ENCODE measurements at places on chromosomes 11 and 22.

- DNase-seq = no peak
These were observed 20.4 kb downstream of the ASCC2 start for GRCh38 chr22:29817724-29818123.

DNA sequence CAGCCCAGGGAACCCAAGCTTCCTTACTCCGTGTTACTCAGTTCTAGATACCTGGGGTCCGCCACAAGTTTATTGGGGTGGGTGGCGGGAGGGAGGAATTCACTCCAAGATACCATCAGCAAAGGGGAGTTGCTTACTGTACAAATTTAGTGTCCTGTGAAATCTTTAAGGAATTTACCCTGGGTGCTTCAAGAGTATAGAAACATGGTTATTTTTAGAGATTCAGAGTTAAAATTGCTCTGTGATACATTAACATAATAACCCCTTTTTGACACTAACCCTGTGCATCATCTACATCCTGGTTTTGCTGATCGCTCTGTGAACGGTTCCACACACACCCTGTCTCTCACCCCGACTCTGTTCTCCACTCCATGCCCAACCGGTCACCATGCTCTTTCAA is 18.9 kb upstream of the LYVE1 start:
- no peak for DNase-seq

DNA sequence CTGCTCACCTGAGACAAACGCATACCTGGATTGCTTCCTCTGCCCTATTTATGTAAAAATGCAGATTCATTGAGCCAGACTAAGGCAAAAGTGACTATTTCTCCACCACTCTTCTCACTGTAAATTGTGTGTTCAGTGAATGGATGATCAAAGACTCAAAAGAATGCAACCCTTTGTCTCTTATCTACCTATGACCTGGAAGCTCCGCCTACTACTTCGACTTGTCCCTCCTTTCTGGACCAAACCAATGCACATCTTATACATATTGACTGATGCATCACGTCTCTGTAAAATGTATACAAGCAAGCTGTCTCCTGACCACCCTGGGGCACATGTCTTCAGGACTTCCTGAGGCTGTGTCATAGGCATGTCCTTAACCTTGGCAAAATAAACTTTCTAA is 418.0 kb upstream of the SYN3 start:
- DNase-seq = no peak

GRCh38 chr11:79285756-79286155 is 155.1 kb downstream of the TENM4 start:
- DNase-seq = no peak

- DNase-seq = no peak
These were observed 14.5 kb upstream of the CYTH4 start for GRCh38 chr22:37267661-37268413.

- no peak for DNase-seq
These were observed 76.1 kb upstream of the RAB1B start for GRCh38 chr11:66192181-66192863.

GRCh38 chr11:69234740-69235710 is 58.9 kb upstream of the MYEOV start:
- DNase-seq = no peak

DNA sequence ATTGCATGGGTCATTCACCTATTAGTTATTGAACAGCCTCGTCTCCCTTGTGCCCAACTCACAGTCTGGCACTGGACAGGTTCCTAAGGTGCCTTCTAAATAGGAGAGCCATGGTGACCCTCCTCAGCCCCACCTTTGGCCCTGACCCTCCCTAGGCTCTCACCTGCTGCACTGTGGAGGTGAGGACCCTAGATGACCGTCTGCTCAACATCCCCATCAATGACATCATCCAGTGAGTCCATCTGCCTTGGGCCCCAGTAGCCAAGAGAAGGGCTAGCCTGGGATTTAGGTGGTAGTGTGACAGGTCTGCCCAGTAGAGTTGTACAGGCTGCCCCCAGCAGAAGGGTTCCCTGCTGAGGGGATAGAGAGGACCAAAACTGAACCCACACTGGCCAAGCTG is 13.6 kb downstream of the UCP2 start:
- DNase-seq = no peak
